Activated CD8-positive, alpha-beta memory T cell treated with anti-CD3 and anti-CD28 coated beads for 36 hours (primary cell): ENCODE measurements at places on chromosomes 16 and 17. TPM values are rescaled to one million over a fixed set of nuclear protein-coding genes. Genes with fewer than 3 reads are reported as not detected.

The C16orf96 gene
- 0.11 TPM for total RNA-seq

The NPIPB9 gene
- 0.67 TPM for total RNA-seq

The KIF2B gene
- not detected for total RNA-seq

The ACSM2A gene
- not detected for total RNA-seq

The DDX28 gene
- total RNA-seq, result 28.8 TPM

The SEZ6L2 gene
- total RNA-seq, result 0.13 TPM

The KRTAP2-2 gene
- not detected for total RNA-seq

The USP6 gene
- total RNA-seq, result 0.04 TPM

The HOXB1 gene
- not detected for total RNA-seq

The PDE6G gene
- total RNA-seq, result 2.5 TPM

The IRX6 gene
- not detected for total RNA-seq

The TLCD3B gene
- total RNA-seq, result 1.1 TPM

The ZNF594 gene
- total RNA-seq, result 12.1 TPM

The IGSF6 gene
- 0.08 TPM for total RNA-seq

The SPN gene
- total RNA-seq, result 145 TPM

The PIRT gene
- total RNA-seq, result not detected

The CDRT15L2 gene
- total RNA-seq, result not detected

The ASGR1 gene
- 1.3 TPM for total RNA-seq

The CDH5 gene
- total RNA-seq, result not detected

The SERPINF2 gene
- 0.21 TPM for total RNA-seq

The TMEM114 gene
- total RNA-seq, result not detected
